Stimulated activated CD8-positive, alpha-beta memory T cell treated with anti-CD3 and anti-CD28 coated beads, Interleukin-7, amount 100 ng/mL, for 24 hours (primary cell): ENCODE measurements at places on chromosomes 5 and 9.

DNA sequence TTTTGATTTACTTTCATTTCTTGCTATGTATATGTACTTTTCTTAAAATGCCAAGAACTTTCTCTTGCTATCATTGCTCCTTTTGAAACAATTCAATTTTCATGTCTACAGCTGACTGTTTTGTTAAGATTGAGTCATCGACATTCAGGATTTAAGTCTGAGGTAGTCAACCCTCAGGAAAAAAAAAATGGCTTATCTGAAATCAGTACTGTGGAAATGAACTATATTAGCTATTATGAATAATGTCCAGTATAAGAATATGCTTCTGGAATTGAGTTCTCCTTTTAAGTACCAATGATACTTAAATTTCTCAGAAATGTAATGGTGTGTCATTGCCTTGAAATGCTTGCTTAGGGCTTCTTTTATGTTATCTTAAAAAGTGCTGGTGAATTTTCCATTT, 37.9 kb downstream of the TNFAIP8 start:
- DNase-seq: no peak

GRCh38 chr5:179763215-179763945, 30.4 kb upstream of the LTC4S start:
- DNase-seq: peak; percentile 29

GRCh38 chr9:78406146-78406545, 109.2 kb downstream of the PSAT1 start:
- no peak for DNase-seq

- no peak for DNase-seq
Observed at GRCh38 chr5:139147483-139148087, 50.6 kb downstream of the SIL1 start.

DNA sequence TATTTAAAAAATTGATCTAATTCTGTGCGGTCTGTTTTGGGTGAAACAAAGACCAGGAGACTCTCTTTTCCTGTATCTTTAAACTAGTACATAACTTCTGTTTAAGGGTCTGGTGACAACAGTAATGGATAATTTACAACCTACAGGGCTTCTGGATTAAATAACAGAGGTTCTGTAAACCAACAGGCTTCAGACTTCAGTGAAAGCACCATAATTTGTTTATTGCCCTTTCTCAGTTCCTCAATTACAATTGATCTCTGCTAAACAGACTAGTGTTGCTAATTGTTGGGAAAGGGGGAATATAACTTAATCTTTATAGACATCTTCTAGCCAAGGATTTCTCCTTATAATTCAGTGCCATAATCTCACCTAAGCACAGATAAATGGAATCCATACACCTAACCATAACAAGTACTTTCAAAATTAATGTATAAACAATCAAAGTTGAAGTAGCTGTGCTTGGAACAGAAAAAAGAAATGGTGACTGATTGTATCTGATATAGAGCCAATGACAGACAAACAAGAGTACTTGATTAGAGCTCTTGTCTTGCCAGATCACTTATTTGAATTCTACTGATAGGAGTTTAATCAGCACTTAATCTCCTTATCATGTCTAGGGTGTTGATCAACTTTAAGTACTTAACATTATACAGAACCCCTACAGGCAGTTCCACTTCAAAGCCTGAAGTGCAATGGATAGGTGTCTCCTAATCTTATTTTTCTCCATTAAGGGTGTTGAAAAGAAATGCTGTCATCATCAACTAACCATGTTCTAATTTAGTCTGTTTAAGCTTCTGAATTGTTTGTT, 536.0 kb downstream of the NR2F1-AS1 start:
- no peak for DNase-seq

DNA sequence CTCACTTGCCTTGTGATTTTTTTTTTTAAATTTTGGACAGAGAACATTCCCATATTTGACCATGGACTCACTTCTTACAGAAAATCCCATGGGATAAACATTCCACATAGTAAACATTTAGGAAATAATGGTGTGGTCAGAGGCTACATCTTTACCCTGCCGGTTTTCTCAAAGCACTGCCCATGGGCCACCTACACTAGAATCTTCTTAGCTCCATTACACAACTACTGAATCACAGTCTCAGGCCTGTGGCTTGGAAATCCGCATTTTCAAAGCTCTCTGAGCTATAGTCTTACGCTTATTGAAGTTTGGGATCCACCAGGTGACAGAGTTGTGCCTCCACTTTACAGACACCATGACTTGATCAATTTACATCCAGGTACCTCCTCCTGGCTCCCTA, 39.4 kb downstream of the ALG2 start:
- DNase-seq: no peak

DNA sequence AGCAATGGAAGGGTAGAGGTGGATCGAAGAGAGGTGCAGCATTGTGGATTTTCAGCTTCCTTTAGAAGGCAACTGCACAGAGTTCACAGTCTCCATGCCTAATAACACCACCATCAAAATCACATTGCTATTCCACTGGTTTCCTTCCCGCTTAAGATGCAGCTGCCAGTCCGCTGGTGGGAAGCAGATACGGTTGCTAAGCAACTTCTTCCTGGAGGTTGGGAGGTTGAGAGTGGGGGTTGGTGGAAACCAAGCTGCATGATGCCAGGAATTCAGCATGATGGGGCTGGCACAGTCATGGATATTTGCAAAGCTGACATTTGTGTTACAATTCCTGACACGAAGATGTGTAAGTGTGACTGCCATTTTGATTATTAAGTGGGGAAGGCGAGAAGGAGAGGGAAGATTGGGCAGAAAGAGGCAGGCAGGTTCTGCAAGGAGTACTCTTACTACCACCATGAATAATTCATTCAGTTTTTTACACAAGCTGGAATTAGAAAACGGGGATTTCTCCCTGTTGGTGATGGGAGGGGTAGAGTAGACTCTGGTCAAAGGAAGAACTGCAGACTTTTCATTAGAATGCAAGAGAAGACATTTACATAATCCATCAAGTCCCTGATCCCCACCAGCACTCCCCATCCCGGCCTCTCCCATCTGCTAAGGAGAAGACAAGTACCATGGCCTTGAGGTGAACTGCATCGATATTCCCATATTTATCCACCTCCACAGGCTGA, 87.5 kb downstream of the GLDC start:
- no peak for DNase-seq

- no peak for DNase-seq
Observed at GRCh38 chr9:105357937-105358336, 89.9 kb upstream of the FSD1L start.

GRCh38 chr5:63245271-63245670, 666.7 kb downstream of the LRRC70 start:
- no peak for DNase-seq

DNA sequence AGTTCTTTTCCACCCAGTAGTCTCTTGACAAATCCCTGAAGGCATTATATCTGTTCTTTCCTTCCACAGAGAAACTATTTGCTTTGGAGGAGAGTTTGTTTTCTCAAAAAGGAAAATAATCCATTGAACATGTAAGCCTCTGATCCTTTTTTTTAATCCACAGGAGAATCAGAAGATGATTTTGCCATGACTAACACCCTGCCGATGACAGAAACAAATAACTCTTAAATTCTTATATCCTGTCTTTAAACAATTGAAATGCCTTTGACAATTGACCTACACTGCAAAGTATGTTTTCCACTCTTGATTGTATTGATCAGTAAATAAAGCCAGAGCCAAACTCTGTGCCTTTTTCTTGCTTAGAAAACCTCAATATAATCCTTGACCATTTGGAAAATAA, 666.4 kb upstream of the CTNND2 start:
- DNase-seq: no peak

GRCh38 chr5:59001154-59001553, 418.3 kb downstream of the RAB3C start:
- no peak for DNase-seq

GRCh38 chr5:173090639-173091038, 34.5 kb downstream of the CREBRF start:
- DNase-seq: no peak

GRCh38 chr5:151662805-151663204, 23.9 kb downstream of the SPARC start:
- DNase-seq: no peak

GRCh38 chr9:3746296-3747275, 220.8 kb upstream of the RFX3 start:
- no peak for DNase-seq

GRCh38 chr9:33620738-33621439, 96.8 kb downstream of the ANKRD18B start:
- DNase-seq: no peak

- no peak for DNase-seq
Observed at GRCh38 chr5:84480873-84481637, 96.4 kb upstream of the EDIL3 start.

- no peak for DNase-seq
Observed at GRCh38 chr9:93365427-93366118, 85.9 kb upstream of the FAM120A start.

- no peak for DNase-seq
Observed at GRCh38 chr5:151624476-151624875, 33.3 kb upstream of the FAT2 start.

GRCh38 chr5:157203417-157203816, 22.8 kb downstream of the ITK start:
- DNase-seq: no peak

DNA sequence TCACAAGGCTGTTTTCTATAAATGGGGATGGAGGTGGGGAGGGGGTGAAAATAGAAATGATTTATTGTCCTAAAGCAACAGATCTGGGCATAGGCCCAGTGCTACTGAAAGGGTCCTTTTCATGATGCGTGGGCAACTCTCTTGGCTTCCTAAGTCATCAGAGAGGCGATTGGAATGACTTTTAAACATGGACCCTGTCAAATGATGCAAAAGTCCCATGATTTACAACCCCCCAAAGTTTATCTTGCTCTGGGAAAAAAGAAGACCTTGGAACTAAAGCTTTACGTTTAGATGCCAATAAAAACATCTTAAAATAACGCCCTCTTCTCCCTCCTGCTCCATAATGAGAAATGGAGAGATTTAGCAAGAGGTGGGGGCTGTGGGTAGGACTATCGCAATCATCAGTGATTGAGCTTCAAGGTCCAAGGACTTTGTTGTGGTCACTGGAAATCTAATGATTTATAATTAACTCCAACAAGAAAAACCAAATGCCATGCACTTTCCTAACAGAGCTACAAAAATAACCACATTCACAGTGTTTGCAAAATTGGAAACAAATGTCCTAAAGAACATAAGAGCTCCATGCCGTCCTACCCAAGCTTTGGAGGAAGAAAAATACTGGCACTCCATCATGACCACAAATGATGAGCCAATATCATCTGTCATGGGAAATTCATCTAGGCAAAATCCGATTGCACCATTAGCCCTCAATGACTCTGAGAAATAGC, 167.5 kb upstream of the CLINT1 start:
- no peak for DNase-seq

DNA sequence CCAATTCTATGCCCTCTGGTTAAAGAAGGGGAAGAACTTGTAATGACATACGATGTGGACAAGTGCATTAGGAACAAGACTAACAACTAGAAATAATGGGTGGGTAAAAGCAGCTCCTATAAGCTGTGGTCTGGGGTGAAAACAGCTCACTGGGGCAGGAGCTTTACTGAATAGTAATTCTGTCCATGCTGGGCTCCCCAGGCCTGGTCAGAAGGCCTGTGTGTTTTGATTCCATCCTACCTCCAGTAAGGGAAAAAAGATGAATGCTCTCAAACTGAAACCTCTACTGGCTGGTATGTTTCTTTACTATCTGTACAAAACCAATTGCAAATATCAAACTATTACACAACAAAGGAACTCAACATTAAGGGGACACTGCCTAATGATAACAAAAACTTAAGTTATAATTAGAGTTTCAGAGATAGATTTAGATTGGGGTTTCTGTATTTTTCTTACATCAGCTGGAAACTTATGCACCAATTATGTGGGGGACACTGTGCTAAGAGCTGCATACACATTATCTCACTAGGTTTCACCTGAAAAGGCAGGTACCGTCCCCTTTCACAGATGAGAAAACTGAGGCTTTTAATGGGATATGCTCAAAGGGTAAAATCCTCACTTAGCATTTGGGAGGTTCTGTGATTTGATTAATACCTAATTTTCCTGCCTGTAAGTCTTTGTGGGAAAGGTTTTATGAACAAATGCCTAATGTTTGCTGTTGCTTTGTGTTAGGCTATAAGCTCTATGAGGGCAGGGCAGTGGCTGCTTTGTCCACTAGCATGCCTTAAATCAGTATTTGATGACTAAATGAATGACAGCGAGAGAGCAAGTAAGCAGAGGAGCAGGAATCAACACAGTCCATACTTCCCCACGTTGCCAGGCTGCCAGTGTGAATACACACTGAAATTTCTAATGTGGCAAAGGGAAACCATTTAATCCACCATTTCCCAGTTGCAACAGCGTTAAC, 53.6 kb downstream of the ELL2 start:
- no peak for DNase-seq

DNA sequence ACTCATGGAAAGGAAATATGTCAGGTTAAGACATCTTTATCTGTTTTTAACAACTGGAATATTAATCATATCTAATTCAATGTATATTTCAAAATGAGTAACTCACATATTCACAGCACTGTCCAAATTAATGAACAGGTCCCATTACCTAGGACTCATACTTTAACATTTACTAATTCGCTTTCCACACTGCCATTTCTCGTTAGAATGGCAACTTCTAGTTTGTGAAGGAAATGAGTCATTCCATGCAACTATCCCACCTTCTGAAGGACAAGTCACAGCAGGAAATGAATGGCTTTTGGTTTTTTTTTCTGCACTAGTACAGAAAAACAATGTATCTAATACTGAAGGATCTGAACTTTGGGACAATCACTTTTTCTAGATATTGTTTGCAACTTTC, 24.6 kb upstream of the IFNK start:
- no peak for DNase-seq

DNA sequence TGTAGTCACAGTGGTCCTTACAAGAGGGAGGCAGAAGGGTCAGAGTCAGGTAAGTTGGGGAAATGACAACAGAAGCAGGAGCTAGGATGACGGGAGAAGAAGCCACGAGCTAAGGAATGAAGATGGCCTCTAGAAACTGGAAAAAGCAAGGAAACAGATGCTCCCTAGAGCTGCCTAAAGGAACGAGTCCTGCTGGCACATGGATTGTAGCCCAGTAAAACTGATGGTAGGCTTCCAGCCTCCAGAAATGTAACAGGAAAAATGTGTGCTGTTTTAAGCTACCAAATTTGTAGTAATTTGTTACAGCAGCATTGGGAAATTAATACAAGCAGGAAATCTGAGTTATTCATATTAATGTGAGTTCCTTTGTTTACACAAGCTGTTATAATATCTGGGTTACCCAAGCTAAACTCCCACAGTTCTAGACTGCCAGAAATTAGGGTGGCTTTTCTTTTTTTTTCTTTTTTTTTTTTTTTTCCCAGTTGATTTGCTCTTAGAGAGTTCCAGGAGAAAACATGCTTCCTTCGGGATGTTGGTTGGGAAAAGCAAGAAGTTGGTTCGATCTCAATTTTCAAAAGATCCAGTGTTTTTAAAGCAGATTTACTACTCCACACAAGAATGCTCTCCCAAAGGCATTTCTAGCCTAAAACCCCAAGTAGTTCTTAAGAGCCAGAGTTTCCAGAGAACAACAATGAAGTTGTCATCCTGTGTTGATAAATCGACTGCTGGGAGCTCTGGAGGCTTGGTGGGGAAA, 400.0 kb upstream of the SLC24A2 start:
- no peak for DNase-seq
